AG04449 (cell line): ENCODE measurements at places on chromosomes 16 and 17.

- DNase-seq = no peak
Measured at GRCh38 chr17:47720754-47721533, 12.1 kb upstream of the TBX21 start.

GRCh38 chr17:78205124-78205775, 8.8 kb upstream of the BIRC5 start:
- no peak for DNase-seq

DNA sequence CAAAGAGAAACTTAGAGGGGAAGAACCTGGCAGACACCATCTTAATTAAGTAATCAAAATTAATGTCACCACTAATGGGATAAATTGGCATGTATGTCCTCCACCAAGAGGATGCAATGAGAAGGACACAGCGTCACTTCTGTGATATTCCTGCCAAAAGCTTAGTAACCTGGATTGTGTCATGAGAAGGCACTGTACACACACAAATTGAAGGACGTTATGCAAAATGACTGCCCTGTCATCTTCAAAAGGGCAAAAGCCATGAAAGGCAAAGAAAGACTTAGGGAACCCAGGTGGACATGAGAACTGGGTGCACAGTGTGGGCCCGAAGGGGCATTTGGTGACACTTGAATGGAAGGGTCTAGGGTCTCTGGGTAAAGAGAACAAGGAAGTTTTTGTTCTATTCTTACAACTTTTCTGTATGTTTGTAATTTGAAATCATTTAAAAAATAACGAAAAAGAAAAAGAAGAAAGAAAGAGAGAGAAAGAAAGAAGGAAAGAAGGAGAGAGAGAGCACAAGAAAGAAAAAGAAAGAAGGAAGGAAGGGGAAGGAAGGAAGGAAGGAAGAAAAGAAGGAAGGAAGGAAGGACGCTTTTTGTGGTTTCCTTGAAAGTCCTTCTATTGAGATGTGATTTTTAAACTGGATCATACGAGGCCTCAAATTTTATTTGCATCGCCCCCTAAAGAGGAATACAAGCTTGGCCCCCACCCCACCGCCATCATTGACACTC, 4.0 kb upstream of the APOH start:
- DNase-seq = no peak

- no peak for DNase-seq
Measured at GRCh38 chr17:57107498-57108101, 22.6 kb downstream of the AKAP1 start.

DNA sequence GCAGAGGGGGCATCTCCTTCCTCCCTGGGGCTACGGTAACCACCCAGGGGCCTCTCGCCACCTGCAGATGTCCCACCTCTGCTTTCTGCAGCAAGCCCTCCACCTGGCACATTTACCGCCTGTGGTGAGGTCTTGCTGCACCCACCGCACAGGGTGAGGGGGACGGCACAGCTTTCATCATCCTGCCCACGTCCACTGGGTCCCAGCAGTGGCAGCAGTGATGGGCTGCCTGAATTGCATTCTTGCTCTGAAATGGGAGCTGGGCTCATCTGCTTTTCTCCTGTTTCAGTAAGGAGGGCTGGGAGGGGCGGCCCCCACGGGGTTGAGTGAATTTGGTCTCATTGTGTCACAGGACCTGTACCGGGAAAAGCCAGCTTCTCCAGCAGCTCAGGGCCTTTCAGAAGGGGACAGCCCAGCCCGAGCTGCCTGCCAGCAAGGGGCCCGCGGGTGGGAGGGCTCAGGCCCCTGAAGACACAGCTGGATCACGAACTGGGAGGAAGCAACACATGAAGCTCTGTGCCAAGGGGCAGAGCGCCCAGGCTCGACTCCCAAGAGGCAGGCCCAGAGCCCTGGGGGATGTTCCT, 12.7 kb downstream of the DNAAF8 start:
- DNase-seq = no peak

- DNase-seq = no peak
Measured at GRCh38 chr17:48459070-48459844, 29.2 kb upstream of the SKAP1 start.

DNA sequence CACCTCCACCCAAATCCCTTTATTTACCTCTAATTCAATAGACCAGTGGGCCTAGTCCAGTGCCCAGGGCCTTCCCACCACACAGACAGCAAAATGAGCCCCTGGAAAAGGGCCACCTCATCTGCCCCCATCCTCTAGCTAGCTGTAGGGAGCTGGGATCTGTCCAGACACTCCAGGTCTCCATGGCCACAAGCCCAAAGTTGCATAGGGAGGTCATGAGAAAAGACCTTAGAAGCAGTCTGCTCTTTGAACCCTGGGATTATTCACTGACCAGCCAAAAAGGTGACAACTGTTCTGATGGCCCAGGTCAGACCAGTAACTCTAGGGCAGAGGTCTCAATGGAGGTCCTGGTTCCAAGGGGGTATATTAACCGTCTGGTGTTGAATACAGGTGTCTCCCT, 2.0 kb downstream of the CUEDC1 start:
- DNase-seq = no peak

- no peak for DNase-seq
Measured at GRCh38 chr16:11306381-11306780, 25.3 kb upstream of the PRM1 start.

DNA sequence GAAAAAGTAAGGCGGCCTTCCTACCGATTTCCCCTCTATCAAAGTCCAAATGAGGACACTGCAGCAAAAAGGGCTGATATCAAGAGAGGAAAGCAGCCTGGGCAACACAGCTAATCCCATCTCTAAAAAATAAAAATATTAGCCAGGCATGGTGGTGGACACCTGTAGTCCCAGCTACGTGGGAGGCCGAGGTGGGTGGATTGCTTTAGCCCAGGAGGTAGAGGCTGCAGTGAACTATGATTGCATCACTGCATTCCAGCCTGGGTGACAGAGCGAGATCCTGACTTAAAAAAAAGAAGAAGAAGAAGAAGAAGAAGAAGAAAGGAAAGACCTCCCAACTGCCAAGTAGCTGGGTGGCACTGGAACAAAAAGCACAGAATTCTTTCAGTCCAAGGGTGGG, 14.4 kb downstream of the CACNB1 start:
- DNase-seq = no peak

GRCh38 chr17:79476074-79476652, 134.7 kb downstream of the RBFOX3 start:
- DNase-seq = no peak

- peak; percentile 88 for DNase-seq
Measured at GRCh38 chr16:28181515-28181914, 30.2 kb downstream of the XPO6 start.

DNA sequence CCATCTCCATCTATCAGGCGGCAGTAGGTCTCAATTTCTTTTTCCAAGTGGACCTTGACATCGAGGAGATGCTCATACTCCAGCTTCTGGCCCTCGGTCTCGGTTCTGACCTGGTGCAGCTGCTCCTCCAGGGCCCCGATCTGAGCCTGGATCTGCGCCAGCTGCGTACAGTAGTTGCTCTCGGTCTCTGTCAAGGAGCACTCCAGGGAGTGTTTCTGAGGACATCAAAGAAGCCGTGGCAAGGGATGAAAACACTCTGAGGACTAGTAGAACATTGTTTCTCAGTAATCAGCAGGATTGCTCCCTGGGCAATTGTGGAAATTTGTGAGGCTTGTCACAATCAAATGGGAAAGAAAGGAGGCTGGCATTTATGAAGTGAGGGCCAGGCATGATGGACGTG, 5.9 kb downstream of the KRT28 start:
- DNase-seq = no peak

- DNase-seq = no peak
Measured at GRCh38 chr17:21001813-21002221, 41.0 kb downstream of the USP22 start.

- DNase-seq = no peak
Measured at GRCh38 chr16:12340151-12340733, 363.7 kb downstream of the SNX29 start.

- DNase-seq = no peak
Measured at GRCh38 chr16:22782314-22782713, 31.6 kb upstream of the HS3ST2 start.

DNA sequence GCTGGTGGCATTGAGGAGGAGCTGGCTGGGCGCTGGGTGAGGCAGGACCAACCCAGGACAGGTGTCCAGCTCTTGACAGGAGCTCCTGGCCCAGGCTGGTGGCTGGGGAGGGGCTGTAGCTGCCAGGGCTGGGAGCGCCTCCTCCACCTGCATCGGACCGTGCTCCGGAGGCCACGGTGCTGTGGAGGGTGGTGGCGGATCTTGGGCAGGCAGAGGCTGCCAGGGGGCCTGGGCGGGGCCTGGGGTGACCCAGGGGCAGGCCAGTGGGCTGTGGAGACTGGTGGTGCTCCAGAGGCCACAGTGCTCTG, 32.0 kb downstream of the SOX8 start:
- no peak for DNase-seq

DNA sequence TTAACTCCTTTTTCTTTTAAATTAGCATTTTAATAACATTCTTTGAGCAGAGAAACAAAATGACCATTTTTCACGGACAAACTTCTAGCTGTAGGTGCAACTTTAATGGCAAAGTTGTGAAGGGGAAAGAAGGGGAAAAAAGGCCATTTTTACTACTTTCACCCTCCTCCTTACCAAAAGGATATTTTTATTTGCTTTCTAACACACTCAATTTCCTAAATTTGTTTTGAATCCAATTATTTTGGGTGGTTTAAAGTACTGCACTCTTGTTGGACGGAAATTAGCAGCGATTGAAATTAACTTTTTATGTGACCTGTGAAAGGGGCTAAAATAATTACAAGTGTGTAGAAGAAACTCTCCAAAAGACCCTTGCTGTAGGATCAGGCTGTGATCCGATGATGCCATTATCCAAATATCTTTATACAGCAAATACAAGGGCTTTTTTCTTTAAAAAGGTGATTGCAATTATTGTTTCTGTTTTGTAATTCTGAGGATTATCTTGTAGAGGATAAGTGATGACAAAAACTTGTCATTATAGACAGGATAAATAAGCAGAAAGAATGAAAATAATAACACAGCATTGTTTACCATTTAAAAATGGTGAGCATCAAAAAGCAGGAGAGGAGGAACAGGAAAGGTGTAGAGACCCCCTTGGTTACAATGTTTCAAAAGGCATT, 42.4 kb downstream of the SNX11 start:
- no peak for DNase-seq

- DNase-seq = no peak
Measured at GRCh38 chr17:7837408-7838088, 3.5 kb downstream of the KDM6B start.

DNA sequence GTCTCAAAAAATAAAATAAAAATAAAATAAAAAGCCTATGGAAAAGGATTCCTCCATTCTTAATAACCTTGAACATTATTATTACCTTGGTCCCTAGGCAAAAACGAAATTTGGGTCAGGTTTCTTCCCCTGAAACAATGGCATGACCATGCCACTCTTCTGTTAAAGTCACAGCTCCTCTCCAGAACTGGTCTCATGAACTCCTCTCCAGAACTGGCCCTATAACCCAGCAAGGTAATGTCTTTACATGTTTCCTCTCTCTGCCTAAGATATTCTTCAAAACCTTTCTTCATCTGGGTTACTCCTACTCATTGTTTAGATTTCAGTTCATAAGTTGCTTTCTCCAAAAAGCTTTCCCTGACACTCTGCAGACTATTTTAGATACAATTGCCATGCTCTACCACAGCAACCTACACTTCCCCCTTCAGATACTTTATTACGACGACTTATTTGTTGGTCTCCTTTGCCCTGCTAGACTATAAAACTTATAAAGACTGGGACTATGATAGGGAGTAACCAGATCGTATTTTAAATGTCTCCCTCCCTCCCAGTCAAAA, 13.5 kb downstream of the TRIM37 start:
- no peak for DNase-seq

DNA sequence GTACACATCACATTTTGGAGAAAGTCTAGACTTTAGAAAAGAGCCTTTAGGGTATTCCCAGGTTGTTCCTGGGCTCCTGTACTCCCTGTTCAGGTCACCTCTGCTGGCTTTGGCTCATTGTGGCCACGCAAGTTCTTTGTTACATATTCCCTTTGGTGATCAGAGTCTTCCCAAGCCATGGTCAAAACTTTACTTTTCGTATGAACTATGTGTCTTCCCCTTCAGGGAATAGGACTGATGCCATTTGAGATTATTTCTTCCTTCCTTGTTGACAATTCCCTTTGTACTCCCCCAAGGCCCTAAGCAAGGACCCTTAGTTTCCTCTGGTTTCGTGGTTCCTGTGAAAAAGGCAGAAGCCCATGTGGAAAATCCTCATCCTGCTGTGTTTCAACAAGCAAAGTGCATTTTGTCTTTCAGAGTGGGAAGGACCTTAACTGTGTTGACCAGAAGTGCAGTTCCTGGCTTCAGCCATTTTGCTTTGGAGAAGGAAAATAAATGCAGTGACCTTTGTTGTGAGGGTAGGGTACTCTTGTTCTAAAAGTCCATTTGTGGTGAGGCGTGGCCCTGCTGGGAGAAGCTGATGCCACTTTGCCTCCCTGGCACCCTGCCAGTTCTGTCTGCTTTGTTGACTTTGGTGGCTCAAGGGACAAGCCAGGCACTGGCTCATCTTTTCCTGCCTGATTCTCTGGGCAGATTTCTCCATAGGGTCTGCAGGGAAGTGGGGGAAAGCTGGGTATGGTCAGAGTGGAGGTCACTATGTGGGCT, 55.1 kb downstream of the ZNRF1 start:
- DNase-seq = no peak

GRCh38 chr17:15012351-15012980, 252.7 kb downstream of the PMP22 start:
- DNase-seq = no peak

DNA sequence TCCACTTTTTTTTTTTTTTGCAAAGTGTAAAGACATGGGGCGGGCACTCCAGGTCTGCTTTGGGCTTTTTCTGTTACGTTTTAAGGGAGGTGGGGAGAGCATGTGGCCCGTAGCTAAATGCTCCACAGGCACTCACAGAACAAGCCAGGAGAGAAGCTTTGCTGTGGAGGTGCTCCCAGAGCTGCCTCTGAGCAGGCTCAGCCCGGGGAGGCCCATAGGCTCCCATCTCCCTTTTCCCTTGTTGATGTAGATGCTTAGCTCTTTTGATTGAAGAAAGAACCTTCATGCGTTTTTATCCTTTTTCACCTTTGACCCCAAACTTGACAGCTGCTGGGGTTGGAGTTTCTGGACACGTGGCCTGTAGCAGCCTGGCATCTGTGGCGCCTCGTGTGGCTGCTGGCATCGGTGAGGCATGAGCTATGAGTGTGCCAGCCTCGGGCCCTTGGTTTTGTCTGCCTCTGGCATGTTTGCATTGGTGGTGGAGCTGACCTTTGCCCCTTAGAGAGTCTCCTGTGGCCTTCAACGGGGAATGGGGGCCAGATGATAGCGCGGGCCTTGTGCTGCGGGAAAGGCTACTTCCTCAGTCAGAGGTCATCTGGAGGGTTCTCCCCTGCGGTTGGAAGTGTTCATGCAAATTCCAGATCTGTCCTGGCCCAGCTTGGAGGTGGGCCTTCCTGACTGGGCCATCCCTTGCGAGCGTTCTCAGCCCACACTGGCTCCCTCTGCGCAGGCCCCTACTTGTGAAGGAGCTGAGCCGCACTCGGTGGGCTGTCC, 20.0 kb upstream of the IL17C start:
- no peak for DNase-seq

DNA sequence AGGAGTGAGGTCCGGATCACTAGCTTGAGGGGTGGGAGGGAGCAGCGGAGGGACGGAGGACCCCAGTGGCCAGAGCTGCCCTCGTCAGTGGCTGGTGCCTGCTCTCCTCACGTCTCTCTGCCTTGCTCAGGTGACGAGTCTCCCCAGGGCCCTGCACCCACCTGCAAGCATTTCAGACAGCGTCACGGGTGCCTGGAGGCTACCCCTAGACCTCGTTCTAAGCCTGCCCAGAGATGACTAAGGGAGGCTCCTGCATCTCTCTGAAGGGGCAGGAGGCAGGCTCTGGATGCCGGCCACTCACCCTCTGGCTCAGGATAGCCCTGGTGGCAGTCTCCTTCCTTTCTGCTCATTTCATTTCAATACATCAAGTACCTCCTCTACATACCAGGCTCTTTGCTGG, 68.8 kb downstream of the MRC2 start:
- DNase-seq = no peak
